AG09319 (cell line): ENCODE measurements at places on chromosomes 5 and 9.

GRCh38 chr5:157554179-157555036, 21.2 kb downstream of the ADAM19 start:
- no peak for DNase-seq

GRCh38 chr9:136644343-136644592, 18.4 kb upstream of the EGFL7 start:
- peak; percentile 23 for DNase-seq

- no peak for DNase-seq
These were observed 38.5 kb upstream of the FOXI1 start for GRCh38 chr5:170067152-170067551.

DNA sequence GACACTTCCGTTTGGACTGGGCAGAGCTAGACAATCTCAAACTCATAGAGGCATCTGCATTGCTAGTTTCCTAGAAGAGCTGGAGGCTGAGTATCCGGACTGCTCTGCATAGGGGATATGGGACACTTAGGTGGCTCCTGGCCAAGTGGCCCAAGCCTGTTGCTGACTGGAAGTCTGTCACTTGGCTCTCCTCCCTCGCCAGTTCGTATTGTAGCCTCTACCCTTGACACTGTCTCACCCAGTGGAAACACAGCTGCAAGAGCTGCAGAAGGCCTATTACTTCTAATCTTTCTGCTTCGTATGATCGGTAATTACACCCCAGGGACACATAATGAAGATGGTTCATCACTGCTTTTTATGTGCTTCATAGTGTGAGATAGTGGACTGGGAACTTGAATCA, 34.7 kb downstream of the ITGA1 start:
- DNase-seq: no peak

GRCh38 chr5:136203303-136203922, 10.5 kb upstream of the SMIM32 start:
- DNase-seq: no peak

DNA sequence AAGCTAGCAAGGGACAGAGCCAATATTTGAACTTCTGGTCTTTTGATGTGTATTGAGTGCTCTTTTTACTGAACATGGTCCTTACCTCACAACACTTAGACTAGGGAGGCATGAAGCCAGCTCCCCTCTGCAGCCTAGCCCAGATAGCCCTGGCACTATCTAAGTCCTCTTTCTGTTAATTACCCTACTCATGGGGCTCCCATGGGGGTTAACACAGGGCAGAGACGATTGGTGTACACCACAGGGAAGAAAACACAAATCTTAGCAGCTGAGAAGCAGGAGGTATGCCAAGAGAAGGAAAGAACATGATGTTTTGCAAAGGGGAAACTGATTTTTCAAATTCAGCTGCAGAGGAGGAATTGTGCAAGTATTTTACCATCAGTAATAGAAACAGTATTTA, 383.8 kb downstream of the TMEM232 start:
- DNase-seq: no peak

- no peak for DNase-seq
These were observed 54.7 kb upstream of the TSLP start for GRCh38 chr5:111016801-111017200.

DNA sequence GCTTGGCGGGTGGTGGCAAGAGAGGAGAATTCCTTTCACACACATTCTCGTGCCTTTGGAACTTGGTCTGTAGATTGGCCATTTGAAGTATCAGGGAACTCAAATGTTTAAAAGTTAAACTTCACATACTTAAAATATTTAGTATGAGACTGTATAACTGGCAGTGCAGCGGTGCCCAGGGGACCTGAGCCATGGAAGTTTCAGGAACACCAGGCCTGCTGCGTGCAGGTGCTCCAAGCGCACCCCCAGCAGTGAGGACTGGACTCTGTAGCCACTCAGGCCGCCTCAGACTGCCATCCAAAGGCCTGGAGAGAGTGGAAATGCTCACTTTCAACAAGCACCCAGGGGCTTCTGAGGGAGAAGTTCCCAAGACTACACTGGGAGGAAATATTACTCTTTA, 273.5 kb upstream of the IRX2 start:
- DNase-seq: no peak

GRCh38 chr9:4174546-4175175, 125.2 kb downstream of the GLIS3 start:
- no peak for DNase-seq

GRCh38 chr9:129331772-129332500, 153.9 kb upstream of the IER5L start:
- DNase-seq: no peak

GRCh38 chr5:169753795-169754194, 116.7 kb downstream of the DOCK2 start:
- DNase-seq: peak; percentile 52

DNA sequence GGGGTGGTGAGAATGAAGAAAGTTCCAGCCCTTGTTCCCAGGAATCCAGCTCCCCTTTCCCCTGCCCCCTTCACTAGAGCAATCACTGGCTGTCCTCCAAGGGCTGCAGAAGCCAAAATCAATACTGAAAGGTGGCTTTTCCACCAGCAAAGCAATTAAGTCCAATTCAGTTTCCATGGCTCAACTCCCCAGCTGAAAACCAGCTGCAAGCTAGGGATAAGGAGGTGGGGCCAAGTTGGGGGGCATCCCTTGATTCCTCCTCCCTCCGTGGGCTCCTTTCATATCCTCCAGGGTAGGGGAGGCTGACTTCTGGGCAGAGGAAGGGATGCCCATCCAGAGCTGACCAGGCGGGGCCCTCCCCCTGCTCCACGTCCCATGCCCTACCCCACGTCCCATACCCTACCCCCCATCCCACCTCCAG, 22.7 kb downstream of the CAMK2A start:
- no peak for DNase-seq

DNA sequence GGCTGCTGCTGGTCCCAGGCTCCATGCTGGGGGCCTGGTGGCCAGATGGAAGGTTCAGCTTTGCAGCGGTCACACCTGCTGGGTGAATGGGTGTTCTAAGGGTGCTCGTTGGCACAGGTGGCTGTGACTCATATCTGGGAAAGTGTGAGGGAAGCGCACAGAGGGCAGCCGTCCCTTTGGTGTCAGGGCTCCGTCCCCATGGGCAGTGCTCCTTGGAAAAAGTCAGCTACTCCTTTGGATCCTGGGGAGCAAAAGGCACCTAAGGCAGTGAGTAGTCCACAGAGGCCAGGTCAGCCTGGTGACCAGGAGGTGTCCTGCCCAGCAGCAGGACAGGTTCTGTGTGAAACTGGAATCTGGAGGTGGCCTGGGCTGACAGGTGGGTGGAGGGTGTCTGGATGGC, 18.4 kb upstream of the GBGT1 start:
- DNase-seq: no peak

- DNase-seq: peak; percentile 7
These were observed at the start of gene FYB1 for GRCh38 chr5:39219437-39219836. TSS of gene FYB1 (minus strand) at chr5:39219563. CDS start at chr5:39202960, 16,603 bp downstream.

- no peak for DNase-seq
These were observed 45.3 kb downstream of the INSYN2B start for GRCh38 chr5:169934990-169935389.

DNA sequence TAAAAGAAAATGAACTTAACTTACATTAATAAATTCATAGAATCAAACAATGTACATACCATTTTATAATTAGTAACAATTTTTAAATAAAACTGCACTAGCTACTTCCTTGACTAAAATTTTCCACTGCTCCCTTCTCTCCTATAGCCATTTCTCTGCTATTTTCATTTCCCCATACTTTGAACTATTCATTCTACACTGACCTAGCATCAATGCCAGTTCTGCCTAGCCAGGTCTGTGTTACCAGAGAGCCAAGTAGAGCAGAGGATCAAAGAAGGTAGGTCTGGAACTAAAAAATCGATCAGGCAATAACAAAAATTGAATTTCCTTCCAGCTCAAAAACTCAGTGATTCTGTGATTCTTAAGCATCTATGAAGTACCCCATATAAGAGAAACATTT, 84.5 kb downstream of the ERMP1 start:
- DNase-seq: no peak

GRCh38 chr5:145396888-145397287, 438.3 kb downstream of the PRELID2 start:
- DNase-seq: no peak

- DNase-seq: no peak
These were observed 20.3 kb upstream of the RNF20 start for GRCh38 chr9:101513351-101513750.

GRCh38 chr9:21506626-21507482, 24.7 kb upstream of the IFNE start:
- DNase-seq: peak; percentile 74

GRCh38 chr9:16309082-16309468, 561.4 kb downstream of the BNC2 start:
- no peak for DNase-seq

DNA sequence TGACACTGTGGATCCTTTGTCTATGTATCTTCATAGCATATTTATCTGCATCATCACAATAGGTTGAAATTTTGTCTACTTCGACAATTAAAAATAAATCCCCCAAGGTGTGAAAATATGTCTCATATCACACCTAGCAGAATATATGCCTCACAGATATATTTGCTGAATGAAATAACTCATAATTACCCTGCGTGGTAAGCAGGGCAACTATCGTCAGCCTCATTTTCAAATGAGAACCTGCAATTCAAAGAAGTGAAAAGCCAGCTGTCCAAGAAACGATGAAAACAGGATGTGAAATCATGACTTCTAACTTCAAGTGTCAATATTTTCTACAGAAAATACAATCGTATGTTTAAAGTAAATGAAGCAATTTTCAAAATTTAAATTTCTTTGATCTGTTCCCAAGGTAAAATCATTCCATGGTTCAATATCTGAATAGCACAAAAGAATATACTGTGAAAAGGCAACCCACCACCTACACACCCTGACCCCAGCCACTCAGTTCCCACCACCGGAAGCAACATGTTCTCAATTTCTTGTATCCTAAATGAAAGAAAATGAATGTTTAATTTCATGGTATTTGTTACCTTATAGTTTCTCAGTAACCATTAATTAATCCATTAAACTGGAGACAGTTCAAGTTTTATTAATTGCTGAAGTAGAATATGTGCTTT, 57.1 kb downstream of the TBCA start:
- DNase-seq: no peak

DNA sequence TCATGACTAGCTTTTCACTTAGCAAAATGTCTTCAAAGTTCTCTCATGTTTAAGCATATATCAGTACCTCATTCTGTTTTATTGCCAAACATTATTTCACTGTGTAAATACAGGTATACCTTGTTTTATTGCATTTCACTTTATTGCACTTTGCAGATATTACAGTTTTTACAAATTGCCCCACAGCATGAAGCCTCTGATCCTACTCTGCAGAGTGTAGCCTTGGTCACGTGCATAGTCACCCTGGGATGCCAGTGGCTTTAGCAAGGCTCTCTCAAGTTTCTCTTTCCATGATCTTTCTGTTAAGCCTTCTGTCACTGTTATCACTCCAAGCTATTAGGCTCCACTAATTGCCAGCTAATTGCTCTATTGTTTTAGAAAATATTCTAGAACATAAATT, 182.2 kb upstream of the GRIA1 start:
- no peak for DNase-seq

DNA sequence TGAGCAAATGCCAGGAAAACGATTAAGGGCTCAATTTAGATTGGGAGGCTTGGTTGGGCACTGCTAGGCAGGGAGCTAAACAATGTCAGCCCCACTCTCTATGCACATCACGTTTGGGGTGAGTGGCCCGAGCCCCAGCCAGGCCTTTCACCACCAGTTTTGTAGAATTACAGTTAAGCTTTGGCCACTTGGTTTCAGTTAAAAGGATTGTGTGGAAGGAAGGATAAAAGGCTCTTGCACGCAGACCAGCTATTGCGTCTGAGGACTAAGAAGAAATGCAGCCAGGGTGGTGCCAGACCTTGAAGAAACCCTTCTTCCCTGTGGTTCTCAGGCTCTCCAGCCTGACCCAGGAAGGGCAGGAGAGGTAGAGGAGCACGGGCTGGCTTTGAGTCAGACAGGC, 125.3 kb upstream of the SLC44A1 start:
- DNase-seq: no peak

- no peak for DNase-seq
These were observed 161.1 kb downstream of the GABBR2 start for GRCh38 chr9:98547606-98548005.

DNA sequence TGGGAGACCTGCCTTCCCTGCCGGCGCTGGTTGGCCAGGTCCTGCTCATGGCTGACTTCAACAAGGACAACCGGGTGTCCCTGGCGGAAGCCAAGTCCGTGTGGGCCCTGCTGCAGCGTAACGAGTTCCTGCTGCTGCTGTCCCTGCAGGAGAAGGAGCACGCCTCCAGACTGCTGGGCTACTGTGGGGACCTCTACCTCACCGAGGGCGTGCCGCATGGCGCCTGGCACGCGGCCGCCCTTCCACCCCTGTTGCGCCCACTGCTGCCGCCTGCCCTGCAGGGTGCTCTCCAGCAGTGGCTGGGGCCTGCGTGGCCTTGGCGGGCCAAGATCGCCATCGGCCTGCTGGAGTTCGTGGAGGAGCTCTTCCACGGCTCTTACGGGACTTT, 10.6 kb downstream of the DIPK1B start:
- DNase-seq: no peak

GRCh38 chr5:164597293-164597900, 1092.0 kb downstream of the MAT2B start:
- no peak for DNase-seq

DNA sequence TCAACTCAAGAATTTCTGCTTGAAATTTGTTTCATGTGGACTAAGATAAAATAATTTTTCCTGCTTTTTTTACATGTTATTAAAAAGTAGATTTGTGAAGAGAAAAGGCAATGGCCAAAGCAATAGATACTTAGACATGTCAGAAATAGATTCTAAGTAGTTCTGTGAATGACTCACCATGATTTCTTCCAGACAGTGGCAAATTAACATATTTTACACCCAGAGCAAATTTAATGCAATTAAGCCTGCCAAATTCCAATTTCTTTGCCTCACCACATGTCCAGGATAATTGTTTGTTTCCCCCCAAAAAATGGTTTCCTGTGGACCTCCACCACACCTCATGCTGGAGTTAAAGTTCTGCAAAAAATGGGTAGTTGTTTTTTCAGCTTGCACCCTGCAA, 651.4 kb downstream of the CETN3 start:
- DNase-seq: no peak
